NCI-H748 treated with DMSO at 0.1 percent for 48 hours (cell line): ENCODE measurements at places on chromosomes 12 and 14.
A peak's percentile ranks its signal among the peaks of the same experiment; 100 is the strongest.

- DNase-seq, result no peak
These were observed 133.4 kb upstream of the FRMD6 start for GRCh38 chr14:51518280-51518679.

DNA sequence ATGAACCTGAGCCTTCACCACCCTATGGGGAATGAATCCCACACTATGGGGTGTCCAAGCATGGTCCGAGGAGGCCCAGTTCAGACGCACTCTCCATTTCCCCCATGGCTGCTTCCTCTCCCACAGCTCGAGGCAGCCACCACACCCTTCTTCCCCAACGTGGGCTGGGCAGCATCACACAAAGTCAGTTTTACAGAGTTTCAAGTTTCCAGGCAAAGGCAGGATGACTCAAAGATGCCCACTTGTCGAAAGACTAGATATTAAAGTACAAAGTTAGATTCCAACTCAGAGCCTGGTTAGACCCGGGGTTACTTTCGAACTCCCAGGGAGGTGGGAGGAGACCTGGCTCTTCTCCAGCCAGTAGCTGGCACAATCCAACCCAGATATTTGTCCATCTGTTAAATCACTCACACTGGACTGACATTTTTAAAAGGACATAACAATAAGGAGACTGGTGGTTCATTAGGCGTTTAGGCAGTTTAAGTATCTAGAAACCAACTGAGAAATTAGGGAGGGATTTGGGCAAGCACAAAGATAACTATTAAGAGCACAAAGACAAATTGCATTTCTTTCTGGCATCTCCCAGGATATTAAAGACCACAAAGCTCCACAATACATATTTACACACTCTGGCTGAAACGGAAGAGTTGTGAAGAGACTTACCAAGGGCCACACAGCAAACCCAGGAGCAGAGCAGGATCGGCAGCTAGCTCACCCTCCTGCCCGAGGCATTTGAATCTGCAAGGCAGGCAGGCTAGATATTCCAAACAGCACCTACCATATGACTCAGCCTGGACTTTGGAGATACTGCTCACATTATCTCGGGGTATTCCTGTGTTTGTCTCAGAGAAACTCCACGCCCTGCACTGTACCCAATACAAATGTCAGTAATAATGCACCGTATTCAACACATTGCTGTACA, 34.8 kb downstream of the TMCC3 start:
- DNase-seq, result no peak

- DNase-seq, result no peak
These were observed 1168.4 kb downstream of the TMEM121 start for GRCh38 chr14:106694638-106695393.

DNA sequence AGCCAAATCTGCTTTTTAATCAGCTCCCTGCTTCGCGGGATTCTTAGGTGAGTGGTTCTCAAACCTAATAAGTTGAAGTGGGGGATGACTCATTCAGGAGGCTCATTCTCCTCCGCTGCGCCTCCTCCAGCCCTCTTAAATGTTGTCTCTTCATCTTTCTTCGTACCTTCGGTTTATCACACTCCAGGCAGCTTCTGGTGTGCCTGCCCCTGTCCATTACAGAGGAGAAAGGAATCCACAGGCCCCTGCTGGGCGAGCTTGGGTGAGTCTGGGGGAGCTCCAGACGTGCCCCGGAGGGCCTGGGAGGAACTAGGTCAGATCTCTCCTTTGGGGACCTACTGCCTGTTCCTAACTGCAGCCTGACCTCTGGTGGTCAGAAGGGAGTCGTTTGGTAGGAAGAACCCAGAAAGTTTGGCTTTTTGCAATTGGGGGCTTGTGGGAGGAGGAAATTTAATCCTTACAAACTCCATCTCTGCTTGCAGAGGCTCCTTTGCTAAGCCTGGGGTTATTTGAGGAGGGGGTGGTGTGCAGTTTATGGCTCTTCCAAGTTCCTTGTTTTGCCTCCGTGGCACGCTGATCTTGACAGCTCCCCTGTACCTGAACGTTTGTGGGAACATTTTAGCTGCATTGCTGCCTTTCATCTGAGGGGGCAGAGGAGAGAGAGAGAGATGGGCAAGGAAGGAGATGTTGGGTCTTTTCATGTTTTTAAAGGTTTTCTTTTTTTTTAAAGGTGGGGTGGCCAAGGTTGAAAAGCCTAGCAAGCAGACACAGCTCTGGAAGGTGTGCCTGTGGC, 84.1 kb upstream of the GNG2 start:
- no peak for DNase-seq

GRCh38 chr12:113221997-113222729, 899 bp downstream of the TPCN1 start:
- no peak for DNase-seq

GRCh38 chr12:130367523-130367922, 29.8 kb downstream of the PIWIL1 start:
- no peak for DNase-seq

DNA sequence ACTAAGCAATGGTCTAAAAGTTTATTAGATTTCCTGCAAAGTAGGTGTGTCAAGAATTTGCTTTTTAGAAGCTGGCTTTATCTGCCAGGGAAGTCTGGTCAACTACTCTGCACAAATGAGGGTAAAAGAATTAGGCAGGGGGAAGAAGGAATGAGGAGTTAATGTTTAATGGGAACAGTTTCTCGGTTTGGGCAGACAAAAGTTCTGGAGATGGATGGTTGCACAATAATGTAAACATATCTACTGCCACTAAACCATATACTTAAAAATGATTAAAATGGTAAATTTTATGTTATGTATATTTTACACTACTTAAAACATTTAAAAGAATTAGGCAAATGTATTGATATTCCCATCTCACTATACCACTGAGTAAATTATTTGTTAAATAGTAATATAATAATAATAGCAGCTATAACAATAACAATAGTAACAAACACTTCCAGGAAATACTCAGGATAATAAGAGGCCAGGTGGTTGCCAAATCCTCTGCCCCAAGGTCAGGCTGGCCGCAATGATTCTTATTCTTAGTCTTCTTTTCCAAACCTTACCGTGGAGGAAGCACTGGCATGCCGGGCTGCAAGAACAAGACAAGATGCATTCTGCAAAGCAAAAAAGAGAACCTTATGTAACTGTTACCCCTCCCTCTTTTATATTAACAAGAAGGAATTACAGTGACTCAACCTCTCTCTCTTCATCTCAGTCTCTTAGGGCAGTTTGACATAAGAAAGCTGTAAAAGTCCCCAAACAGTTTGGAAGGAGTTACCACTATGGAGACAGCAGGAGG, 13.9 kb downstream of the CS start:
- no peak for DNase-seq

DNA sequence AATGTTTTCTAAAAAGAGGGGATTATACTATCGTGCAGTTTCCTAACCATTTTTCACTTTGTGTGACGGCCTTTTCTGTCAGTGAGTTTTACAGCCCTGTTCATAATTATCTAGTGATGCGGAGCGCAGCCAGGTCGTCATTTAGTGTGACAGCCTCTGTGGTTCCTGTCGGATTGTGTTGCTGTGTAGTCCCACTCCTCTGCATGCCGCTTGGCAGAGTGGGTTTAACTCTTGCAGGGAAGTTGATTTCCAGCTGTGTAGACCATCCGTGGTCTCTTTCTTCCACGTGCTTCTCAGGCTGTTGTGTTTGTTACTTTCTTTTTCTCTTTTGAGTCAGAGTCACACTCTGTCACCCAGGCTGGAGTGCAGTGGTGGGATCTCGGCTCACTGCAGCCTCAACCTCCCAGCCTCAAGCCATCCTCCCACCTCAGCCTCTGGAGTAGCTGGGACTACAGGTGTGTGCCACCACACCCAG, 8.6 kb downstream of the RAN start:
- no peak for DNase-seq

GRCh38 chr12:114779186-114779585, 95.2 kb upstream of the TBX3 start:
- DNase-seq, result no peak

GRCh38 chr12:67750513-67751183, 102.1 kb downstream of the DYRK2 start:
- no peak for DNase-seq

DNA sequence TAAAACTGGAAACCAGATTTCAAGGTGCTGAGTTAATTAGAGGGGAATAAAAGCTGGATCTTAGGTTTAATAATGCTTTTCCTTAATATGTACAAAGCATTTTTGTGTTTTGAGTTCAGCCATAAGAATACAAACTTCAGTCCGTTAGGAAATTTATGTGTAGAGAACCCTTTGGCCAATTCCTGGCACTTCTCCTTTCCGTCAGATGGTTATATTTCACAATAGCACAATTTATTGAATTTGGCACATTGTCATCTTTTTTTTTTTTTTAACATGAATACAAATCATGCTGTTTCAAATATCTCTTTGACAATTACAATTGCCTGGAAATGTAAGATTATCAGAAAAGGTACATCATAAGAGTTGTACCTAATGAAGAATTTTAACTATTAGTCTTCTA, 56.2 kb upstream of the DDHD1 start:
- no peak for DNase-seq

DNA sequence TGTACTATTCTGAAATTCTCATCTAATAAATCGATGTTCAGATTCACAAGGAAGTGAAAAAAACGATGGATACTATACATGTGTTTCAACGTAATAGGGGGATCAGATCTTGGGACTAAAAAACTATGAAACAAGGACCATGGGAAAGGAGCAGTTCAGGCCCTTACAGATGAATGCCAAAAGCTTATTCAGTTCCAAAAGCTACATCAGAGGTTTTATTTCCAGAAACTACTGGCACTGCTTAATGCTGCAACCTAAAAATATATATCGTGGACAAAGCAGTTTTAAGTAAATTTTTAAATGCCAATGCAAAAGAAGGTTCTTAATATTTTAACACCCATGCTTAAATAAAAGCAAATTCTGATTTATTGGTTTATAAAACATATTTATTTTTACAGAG, 38.5 kb downstream of the LRIG3 start:
- DNase-seq, result no peak

GRCh38 chr12:104049903-104050356, at the start of gene GLT8D2:
GLT8D2 (minus strand) TSS chr12:104050187; CDS start chr12:104019648, 30,539 bp downstream.
- no peak for DNase-seq

GRCh38 chr12:27552235-27552634, 28.2 kb downstream of the PPFIBP1 start:
- DNase-seq, result no peak

GRCh38 chr12:27711317-27711682, 668 bp downstream of the MRPS35 start:
- peak; percentile 16 for DNase-seq

- no peak for DNase-seq
These were observed 396.7 kb upstream of the OR4E1 start for GRCh38 chr14:22070119-22070982.

DNA sequence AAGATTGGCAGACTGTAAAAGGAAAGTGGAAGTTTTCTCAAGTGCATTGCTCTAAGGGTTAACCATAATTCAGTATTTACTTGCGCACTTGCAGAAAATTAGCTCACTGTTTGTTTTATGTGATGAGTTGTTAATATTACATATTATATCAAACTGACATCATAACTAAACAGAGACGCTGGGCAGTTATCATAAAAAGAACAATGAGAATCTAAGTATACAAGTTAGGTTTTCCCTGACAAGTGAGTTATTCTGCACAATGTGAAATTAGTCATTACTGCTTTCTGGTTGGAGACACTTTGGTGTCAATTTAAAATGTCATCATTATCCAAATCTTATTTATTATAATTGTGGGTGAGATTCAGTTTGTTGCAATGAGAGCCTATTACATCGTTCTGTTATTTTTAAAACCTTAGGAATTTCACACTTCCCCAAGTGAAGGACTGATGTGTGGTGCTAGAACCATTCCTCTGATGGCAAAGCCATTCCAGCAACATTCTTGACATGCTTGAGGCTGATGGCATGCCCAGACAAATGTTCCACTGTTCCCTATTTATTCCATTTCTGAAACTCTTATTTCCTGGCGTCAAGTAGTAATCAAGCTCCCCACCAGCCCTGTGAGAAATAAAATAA, 90.1 kb upstream of the FLRT2 start:
- no peak for DNase-seq

DNA sequence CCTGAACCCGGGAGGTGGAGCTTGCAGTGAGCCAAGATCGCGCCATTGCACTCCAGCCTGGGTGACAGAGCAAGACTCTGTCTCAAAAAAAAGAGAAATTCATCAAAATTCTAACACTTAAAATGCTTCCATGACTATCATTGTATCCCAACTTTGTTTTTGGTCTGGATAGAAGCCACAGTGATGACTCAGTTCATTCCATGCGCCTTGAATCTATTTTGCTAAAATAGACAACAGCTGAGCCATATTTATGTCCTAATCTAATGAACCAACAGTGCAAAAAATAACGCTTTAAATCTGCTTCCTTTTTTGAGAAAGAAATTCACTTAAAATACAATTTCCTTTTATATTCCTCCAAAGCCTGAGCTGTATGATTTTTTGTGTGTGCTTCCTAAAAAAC, 23.2 kb upstream of the BICD1 start:
- no peak for DNase-seq

DNA sequence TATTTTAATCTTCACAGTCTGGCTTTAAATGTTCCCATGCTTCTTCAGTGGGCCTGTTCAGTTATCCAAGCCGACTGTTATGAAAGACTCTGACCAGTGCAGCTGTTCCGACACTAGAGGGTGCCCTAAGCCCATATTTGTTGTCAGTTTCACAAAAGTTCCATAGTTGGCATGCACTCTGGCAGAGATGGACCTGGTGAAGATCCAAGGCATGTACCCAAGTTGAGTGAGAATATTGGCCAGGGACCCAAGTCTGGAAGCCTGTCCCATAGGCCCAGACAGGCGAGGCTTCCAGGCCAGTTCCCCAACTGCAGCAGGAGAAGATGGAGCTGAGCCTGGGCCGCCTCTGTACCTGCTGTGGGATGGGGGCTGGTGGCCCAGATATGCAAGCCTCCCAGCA, 27.4 kb upstream of the GUCY2C start:
- DNase-seq, result no peak

GRCh38 chr14:90844321-90844720, 28.1 kb upstream of the TTC7B start:
- no peak for DNase-seq

DNA sequence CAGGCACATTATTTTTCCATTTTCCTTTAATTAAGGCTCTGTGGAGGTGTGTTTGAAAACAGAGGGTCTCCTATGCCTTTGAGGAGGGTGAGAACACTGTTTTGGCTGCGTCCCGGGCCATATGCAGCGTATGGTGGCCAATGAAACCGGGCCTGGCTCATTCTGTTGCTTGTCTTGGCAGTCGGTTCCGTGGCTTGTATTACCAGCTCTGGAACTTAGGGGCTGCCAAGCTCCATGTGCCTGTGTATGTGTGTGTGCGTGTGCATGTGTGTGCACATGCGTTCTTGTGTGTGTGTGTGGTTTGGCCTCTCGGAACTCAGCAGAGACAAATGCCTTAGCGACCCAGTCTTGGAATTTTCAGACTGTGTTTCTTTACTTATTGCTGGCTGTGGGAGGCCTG, 2.7 kb downstream of the JDP2 start:
- no peak for DNase-seq
